GM12892 (cell line): ENCODE measurements at places on chromosomes 12 and 14.

DNA sequence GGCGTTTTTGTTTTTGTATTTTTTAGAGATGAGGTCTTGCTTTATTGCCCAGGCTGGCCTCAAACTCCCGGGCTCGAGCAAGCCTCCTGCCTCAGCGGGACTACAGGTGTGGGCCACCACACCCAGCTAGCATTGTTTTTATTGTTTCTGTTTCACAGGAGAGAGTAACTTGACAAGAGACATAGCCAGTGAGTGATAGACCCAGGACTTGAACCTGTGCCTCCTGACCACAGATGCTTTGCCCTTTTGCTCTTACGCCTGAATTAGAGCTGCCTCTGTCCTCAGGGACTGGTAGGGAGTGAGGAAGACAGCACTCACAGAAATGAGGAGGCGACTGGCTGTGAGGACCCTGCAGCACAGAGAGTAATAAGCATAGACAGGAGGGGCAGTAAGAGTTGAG is 2.3 kb downstream of the EVL start:
- no peak for DNase-seq

DNA sequence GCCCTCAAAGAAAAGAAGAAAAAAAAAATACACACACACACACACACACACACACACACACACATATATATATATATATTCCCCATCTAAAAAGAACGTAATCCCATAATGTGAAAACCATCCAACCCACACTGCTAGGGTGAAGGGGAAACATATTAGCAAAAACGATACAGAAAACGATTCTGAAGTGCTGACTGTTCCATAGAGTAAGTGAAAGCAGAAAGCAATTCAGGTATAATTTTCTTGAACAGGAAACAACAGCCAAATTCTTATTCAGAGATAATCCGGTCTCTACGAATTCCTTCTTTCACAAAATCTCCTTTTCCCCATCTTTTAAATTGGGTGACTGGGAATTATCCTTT is 393.5 kb downstream of the NOVA1 start:
- DNase-seq: no peak

GRCh38 chr12:120101617-120102016 is 14.9 kb downstream of the RAB35 start:
- no peak for DNase-seq

GRCh38 chr14:69055125-69055524 is 76.0 kb upstream of the ACTN1 start:
- no peak for DNase-seq

DNA sequence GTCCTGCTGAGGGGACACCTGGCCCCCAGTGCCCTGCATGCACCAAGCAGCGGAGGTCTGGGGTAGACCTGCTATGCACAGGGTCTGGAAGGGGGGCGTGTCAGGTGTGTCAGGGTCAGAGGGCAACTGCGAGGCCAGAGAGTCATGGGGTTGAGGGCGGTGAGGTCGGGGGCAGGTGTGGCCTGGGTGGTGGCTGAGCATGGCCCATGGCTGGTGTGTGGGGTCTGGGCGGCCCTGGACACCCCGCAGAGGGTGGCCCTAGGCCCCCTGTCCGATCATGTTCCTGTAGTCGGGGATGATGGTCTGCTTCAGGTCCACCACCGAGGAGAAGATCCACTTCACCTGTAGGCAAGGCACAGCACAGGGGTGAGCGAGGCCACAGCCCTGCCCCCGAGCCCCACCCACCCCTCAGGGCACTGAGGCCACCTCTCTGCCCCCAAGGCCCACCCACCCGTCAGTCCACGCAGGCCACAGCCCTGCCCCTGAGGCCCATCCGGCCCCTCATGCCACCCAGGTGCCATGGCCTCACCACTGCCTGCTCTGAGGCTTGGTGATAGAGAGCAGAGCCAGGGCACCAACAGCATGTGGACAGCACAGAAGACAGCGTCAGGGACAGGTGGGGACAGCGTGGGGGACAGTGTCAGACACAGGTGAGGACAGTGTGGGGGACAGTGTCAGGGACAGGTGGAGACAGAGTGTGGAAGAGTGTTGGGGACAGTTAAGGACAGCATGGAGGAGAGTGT is 211.3 kb downstream of the TMEM121 start:
- no peak for DNase-seq

GRCh38 chr14:29806124-29806517 is 121.5 kb downstream of the PRKD1 start:
- DNase-seq: no peak

DNA sequence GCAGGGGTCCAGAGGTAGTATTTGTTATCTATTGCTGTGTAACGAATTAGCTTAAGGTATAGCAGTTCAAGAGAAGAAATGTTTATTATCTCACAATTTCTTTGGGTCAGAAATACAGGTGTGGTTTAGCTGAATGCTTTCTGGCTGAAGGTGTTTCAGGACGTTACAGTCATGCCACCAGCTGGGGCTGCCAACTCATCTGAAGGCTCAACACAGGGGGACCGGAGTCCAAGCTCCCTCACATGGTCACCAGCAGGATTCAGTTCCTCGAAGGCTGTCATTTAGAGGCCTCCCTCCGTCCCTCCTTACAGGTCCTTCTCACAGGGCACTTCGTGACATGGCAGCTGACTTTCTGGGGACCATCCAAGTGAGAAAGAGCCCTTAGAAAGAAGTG is 37.5 kb upstream of the SINHCAF start:
- no peak for DNase-seq

GRCh38 chr14:95025218-95025617 is 132.1 kb downstream of the DICER1 start:
- no peak for DNase-seq

GRCh38 chr12:104596134-104596799 is 139.5 kb downstream of the CHST11 start:
- DNase-seq: no peak

DNA sequence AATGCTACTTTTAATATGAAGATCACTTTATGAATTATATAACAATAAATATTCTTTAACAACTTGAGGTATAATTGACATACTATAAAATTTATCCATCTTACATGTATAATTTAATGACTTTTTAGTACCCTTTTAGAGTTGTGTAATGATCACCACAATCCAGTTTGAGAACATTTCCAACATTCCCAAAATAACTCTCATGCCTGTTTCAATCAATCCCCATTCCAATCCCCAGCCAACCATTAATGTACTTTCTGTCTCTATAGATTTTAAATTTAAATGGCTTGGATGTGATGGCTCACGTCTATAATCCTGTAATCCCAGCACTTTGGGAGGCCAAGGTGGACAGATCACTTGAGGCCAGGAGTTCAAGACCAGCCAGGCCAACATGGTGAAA is 23.5 kb upstream of the FRMD6 start:
- no peak for DNase-seq

- no peak for DNase-seq
Observed at GRCh38 chr12:94175763-94176668, 27.6 kb downstream of the PLXNC1 start.

DNA sequence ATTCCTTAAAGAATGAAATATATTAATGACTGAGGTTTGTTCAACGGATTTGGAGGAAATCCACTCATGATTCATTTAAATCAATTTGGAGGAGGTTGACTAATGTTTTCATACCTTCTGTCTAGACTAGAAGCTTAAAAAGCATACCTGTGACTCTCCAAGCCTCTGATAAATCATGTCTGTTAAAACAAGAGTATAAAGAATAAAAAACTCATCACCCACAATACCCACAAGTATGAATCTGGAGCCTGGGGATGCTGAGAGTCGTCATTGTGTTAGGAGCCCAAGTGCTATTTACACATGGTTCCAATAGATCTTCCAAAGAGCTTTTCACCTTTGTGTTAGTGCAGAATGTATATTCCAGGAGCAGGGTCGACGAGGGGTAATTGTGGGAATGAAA is 86.8 kb upstream of the ADAMTS20 start:
- DNase-seq: no peak

GRCh38 chr12:22787557-22787956 is 162.6 kb downstream of the ETNK1 start:
- no peak for DNase-seq

- no peak for DNase-seq
Observed at GRCh38 chr12:99170037-99170436, 477.5 kb upstream of the GARIN6 start.

- no peak for DNase-seq
Observed at GRCh38 chr14:41605550-41606281, 960 bp upstream of the LRFN5 start.

GRCh38 chr12:48350249-48351021 is at the start of gene ZNF641:
Gene ZNF641, minus strand, starts transcription at chr12:48350919. Its CDS starts 2,829 bp downstream, at chr12:48348090.
- peak; percentile 66 for DNase-seq

- no peak for DNase-seq
Observed at GRCh38 chr12:124519746-124520145, 47.7 kb downstream of the NCOR2 start.

- no peak for DNase-seq
Observed at GRCh38 chr14:20429801-20430669, 5.9 kb downstream of the KLHL33 start.

DNA sequence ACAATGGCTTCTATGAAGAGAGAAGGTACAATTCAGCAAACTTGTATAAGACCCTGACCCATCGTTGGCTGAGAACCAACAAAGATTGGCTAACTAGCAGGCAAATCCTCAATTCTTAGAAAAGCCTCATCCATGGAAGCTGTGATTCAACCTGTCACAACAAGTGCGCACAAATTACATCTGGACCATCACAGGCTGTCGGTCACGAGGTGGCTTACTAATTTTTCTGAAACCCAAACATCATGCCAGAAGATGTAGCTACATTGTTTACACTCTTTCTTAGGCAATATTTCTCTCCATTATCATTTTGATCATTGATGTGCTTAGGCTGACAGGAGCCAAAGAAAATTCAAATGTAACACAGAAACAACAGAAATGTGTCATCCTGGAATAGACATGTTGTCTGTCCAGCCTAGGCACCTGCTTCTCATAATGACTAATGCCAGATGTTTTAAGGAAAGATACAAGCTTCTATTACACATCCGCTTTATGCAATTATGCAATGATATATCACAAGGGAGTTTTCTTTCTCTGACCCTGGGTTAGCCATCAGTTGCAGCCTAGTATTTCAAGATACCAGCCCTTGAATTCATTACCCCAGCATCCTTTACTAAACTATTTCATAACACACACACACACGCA is 92.9 kb upstream of the DIO2 start:
- no peak for DNase-seq

- DNase-seq: no peak
Observed at GRCh38 chr12:107167756-107168155, 74.4 kb upstream of the CRY1 start.

DNA sequence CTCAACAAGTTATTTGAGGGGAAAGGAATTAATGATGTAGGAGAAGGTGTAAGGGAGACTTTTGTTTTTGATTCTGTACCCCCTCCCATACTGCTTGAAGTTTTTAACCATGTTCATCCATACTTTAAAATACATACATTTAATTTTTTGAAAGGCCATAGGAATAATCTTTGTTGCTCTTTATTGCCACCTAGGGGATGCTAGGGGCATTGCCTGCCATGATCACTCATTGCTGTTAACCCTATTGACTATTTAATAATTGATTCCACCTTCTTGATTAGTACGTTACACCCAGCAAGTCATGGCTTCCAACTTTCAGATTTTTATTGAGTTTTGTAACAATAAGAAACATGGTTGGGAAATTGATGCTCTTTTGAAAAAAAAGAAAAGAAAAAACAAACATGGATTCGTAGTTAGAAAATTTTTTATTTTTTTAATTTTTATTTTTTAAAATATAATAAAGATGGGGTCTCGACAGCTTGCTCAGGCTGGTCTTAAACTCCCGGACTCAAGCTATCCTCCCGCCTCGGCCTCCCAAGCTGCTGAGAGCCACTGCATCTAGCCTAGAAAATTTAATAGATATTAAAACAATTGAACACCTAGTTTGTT is 8.5 kb upstream of the PRKAB1 start:
- DNase-seq: no peak

- no peak for DNase-seq
Observed at GRCh38 chr12:108734200-108734906, 3.0 kb upstream of the CORO1C start.

DNA sequence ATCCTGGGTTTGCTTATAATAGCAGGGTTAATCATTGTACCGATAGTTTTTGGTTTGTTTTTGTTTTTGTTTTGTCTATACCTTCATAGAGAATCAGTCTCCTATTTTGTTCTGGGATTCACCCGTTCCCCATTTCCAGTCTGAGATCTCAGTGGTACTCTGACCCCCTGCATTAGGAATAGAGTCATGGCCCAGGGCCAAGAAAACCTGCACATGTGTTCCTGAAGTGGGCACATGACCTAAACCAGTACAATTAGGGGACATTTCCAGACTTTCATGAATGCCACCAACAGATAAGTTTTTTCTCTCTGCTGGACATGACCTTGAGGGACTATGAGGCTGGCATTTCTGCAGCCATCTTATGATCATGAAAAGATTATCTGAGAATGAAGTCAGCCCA is 52.5 kb downstream of the MRPL42 start:
- no peak for DNase-seq

GRCh38 chr12:68324531-68324930 is 7.6 kb downstream of the MDM1 start:
- DNase-seq: no peak

GRCh38 chr14:31484754-31485153 is 3.1 kb downstream of the GPR33 start:
- DNase-seq: no peak

GRCh38 chr12:30188602-30189326 is 405.0 kb upstream of the TMTC1 start:
- DNase-seq: no peak

DNA sequence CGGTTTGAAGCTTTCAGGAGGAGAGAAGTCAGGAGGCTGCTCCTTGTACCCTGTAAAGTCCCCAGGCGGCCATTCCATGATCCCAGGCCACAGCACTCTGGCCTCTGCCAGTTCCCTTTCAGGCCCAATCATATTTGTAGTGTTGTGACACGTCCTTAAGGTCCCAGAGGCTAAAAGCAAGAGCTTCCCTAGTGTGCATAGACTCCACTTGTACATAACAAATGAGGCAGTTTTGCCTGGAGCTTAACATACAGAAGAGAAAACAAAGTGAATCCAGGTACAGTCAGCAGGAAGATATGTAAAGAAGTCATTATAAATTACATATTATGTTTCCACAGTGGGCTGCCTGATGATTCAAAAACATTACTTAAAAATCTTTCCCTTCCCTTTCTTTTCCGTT is 81.1 kb upstream of the RPH3A start:
- DNase-seq: no peak

DNA sequence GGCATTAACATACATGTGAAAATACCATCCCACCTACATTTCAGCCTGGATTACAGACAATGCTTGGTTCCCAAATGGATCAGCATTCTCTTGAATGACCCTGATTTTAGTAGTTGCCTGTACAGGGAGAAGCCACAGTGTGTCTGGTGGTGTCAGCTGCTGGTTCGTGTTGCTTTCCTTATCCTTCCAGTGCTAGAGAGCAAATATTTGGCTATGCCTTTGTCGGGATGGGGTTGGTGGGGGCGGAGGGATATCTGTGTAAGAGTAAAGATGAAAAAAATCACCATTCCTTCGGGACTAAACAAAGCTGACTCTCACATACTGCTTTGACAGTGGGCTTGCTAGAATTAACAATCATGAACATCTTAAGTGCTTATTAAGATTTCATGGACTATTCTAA is 96.0 kb downstream of the PTPRR start:
- no peak for DNase-seq
